ENCODE measurements at places on chromosomes 1 and 21.

DNA sequence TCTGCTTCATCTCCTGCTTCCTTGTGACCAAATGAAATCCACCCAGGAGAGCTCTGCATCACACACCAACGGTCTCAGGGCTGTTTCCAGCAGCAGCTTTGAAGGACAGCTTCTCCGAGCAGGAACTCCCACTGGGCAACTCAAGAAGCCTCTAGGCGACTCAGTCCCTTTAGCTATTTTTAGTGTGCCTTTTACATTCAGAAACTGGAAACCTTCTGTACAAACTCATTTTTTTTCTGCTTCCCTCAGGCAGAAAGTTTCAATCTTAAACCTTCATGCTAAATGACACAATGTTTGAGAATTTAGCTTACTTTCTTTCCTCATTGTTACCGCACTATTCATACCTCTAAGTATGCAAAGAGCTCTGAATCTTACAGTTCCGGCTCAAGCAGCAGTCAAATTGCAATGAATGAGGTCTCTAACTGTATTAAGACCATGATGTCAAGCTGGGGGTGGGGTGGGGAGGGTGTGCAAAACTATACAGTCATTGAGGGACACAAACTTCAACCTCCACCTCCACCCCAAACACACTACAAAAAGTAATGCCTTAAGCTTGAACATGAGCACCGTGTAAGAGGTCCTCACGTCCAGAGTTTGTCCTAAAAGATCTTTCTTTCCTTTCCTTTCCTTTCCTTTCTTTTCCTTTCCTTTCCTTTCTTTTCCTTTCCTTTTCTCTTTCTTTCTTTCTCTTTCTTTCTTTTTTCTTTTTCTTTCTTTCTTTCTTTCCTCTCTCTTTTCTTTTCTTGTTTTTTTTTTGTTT lies 16.4 kb upstream of the TARBP1 start:
- DNase-seq, result no peak

DNA sequence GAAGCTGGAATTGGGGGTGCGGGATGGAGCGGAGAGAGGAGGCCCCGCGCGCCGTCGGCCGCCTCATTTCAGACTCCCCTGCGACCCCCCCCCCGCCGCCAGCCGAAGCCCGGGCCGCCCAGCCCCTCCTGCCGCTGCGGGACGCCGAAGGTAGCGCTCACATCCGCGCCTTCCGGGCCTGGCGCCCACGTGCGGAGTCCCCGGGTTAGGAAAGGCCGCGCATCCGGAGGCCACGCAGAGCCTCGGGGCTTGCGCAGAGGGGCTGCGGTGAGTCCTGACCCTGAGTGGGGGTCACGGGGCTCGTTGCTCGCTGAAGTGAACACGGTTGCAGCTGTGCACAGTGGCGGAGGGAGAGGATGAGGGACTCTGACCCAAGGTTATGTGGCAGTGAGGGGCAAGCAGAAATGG lies 552 bp upstream of the ZNF496 start:
- DNase-seq, result no peak

GRCh38 chr1:214467078-214467585 lies 84.3 kb downstream of the PTPN14 start:
- no peak for DNase-seq

- DNase-seq, result no peak
These were observed 283.5 kb downstream of the S1PR1 start for GRCh38 chr1:101520302-101520701.

All from cardiac septum (tissue), 1 donor.